Inflammatory macrophage (primary cell): ENCODE measurements at places on chromosomes 11 and 22.
A peak's percentile ranks its signal among the peaks of the same experiment; 100 is the strongest.

DNA sequence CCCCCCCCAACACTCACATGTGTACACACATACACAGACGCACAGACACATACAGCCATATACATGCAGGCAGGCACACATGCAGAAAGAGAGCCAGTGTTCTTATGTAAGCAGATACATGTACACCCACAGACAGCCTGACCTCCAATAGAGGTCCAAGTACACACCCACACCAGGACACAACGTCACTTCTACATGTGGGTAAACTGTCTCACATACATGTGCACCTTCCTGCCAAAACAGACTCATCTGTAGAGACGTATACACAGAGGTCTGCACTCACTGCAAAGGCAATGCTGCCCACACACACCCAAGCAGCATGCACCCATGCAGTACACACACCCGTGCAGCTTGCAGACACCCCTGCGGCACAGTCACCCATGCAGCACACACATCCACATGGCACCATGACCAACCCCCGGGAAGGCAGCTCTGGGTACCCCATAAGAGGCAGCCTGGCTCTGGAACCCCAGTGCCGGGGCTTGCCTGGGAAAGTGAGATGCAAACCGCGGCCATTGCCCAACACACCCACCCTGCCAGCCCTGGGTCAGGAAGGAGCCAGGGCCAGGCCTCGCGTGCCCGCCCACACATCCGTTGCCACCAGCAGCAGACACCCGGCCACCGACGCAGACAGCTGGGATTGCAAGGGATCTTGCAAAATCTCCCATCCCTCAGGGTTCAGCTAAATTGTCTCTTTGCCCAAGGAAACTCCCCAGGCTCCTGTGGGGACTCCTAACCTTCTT lies 10.1 kb downstream of the CASTOR1 start:
- DNase-seq = peak; percentile 97

DNA sequence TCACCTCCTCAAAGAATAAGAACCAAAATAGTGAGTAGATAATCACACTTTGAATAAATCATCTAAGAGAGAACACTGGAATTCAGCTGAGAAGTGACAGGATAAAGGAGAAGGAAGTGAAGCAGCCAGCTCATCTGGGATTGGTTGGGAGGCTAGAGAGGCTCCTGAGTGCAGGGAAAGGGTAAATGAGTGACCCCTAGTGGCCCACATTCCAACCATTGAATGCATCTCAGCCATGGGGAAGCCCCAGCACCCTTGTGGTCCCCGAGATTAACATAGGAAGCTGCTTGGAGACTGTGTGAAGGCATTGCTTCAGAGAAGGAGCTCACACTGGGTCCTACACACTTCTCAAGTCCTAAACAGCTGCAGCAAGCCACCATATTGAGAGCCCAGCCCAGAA lies 82.3 kb downstream of the JRKL start:
- no peak for DNase-seq

DNA sequence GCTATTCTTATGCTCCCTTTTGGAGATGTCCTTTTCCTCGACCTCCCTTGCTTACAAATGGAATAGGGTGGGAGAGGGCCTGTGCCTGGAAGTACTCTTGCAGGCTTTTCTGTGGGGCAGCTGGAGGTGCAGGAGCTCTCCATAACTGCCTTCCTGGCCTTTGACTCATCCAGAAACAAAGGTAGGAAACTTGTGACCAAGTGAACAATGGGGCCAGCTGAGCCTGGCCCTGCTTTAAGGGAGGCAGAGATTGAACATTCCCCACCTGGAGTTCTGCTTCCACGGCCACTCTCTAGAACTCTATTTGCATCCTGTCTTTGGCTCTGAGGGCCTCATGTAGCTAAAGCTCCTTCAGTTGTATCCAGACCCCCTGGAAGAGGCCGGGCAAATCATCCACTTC lies 5.1 kb upstream of the LYVE1 start:
- DNase-seq = no peak

DNA sequence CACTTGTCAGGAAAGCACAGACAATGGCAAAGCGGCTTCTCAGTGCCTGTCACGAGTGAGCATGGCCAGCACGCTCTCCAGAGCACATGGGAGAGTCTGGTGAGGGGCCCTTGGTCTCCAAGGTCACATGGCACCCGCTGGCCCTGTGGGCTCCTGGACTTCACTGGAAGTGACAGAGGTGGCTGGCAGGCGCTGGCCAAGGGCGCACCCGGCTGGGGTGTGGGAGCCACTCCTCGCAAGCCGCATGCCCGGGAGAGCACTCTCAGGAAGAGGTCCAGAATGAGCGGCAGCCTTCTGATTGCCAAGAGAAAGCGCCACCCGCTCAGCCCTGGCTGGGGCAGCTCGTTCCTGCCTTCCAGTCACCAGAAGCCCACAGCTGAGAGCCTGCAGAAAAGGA lies 17.1 kb upstream of the MOB2 start:
- no peak for DNase-seq

DNA sequence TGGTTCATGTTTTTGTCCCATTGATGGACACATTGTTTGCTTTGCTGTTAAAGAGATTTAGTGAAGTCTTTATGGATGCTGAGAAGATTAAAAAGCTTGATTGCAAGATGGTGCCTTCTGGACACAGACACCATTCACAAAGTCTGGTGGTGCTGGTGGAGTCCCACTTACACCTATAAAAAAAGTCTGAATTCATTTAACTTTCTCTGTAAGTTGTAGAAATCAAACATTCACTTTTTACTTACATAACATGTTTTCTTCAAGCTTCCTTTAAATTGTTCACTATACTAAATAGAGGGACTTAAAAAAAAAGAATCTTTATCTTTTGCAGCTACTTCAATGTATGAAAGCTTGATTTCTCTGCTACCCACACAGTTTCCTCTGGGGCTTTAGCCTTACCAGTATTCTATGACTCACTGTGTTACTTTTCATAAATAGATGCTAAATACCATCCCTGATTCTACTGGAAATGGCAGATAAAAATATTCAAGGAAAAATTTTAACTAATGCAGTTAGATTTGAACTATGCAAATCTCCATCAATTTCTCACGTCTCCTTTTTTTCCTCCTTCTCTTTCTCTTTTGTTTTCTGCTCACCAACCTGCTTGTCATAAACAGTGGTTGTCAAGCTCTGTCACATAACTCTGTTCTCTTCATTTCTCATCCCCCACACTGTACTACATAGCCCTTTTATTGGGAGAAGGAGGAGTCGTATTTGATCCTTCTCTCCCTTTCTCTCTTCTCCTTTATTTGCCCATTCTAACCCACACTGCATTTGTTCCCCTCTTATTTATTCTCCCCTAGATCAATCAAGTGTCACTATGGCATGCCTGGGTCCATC lies 89.7 kb downstream of the FAM76B start:
- DNase-seq = no peak

DNA sequence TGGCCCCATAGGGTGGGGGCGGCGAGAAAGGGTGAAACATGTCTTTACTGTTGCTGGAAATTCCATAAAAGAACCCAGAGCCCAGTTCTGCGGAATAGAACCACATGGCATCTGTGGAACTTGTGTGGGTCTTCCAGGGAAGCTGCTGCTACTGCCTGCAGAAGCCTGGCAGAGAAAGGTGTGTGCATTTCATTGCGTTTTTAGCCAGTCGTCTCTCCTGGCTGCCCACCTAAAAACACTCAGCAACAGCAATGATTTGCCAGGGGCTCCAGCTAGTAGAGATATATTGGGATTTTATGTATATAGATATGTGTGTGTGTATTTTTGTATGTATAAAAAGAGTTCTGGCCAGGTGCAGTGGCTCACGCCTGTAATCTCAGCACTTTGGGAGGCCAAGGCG lies 127.2 kb upstream of the TBCEL start:
- no peak for DNase-seq

DNA sequence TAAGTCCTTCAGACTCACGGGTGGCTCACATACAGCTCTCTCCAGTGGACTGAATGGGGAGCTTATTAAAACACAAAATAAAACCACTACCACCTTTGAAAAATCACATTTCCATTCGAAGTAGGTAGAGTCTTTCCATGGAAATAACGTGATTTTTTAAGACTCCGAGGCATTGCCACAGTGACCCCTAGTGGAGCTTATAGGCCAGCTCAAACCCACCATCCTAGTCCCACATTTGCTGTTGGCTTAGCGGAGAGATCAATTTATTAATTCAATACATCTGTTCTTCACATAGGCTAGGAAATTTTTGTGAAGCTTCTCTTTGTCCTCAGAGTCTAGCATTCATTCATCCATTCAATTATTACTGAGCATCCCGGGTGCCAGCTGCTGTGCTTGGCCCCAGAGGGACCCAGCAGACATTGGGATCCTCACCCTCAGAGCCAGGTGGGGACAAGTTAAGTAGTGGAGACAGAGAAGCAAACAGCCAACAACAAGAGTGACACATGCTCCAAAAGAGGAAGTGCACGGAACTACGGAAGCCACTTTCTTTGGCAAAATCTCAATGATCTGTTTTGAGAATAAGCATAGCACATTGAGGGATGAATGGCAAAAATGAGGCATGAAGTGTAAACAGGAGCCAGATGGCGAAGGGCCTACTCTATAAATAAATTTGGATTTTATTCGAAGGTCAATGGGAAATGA lies 10.2 kb upstream of the P4HA3 start:
- DNase-seq = peak; percentile 61

GRCh38 chr22:49564666-49565515 lies 262.8 kb downstream of the BRD1 start:
- no peak for DNase-seq

GRCh38 chr11:101397979-101398378 lies 185.8 kb downstream of the TRPC6 start:
- DNase-seq = no peak

- no peak for DNase-seq
These were observed 62.9 kb upstream of the B3GAT1 start for GRCh38 chr11:134474942-134475341.

DNA sequence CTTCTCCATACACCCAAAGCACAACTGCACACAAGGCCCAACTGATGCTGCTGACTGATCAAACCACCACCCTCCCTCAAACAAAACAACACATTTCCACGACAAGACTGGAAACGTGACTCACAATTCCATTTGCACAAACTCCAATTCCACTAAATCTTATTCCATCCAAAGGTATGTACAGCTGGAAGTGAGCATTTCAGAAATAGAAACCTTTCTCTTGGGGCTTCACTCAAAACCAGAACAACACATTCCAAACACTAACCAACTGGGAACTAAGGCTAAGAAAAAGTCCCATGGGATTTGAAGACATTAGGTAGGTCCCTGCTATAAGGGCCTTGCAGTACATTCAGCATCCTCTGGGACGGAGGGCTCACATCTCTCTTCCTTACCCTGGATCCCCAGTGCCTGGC lies 19.6 kb downstream of the MORC2 start:
- DNase-seq = no peak

DNA sequence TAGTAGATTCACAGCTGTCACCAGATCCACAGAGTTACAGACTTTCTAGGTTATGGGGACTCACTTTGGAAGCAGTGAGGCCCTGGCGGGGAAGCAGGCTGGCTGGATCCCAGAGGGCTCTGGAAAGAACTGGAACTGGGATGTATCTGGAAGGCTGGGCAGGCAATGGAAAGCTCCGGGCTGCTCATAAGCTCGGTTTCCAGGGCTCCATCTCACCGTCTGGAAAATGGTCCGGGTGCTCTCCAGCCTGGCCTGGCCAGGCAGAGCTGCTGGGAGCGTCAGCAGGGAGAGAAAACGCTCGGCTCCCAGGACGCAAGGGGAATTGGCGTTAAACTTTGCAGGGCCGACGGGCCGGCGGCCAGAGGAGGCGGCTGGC lies 335 bp upstream of the SEZ6L start:
- no peak for DNase-seq

DNA sequence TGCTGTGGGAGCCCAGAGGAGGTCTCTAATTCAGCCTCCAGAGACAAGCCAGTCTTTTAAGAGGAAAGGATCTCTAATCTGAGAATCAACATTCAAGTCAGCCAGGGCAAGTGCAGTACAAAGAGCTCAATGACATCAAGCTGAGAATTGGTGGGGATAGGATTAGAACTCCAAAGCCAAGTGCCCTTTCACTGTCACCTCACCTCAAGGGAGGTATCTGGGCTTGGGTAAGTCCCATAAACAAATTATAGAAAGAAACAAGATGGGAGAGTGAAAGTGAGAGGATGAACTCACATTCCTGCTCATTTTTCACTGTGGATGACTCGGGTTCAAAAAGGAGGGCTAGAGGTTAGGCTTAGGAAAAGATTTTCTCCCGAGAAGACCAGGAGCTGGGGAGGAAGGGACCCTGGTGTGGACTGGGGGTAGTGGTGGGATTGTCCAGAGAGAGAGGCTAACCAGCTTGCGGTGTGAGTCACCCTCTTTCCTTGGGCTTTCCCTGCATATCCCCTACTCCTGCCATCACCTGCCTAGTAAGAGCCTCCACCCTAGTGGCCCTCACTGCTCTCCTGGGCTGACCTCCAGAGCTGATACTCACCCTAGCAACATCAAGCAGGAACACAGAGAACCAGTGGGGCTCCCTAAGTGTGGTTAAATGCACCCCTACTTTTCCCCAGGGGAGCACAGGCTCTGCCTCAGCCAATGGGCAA lies 70.4 kb downstream of the RRM1 start:
- DNase-seq = no peak

- no peak for DNase-seq
These were observed 33.2 kb downstream of the C22orf31 start for GRCh38 chr22:29028468-29028867.

- peak; percentile 62 for DNase-seq
These were observed 694.7 kb downstream of the NTM start for GRCh38 chr11:132064987-132065620.

DNA sequence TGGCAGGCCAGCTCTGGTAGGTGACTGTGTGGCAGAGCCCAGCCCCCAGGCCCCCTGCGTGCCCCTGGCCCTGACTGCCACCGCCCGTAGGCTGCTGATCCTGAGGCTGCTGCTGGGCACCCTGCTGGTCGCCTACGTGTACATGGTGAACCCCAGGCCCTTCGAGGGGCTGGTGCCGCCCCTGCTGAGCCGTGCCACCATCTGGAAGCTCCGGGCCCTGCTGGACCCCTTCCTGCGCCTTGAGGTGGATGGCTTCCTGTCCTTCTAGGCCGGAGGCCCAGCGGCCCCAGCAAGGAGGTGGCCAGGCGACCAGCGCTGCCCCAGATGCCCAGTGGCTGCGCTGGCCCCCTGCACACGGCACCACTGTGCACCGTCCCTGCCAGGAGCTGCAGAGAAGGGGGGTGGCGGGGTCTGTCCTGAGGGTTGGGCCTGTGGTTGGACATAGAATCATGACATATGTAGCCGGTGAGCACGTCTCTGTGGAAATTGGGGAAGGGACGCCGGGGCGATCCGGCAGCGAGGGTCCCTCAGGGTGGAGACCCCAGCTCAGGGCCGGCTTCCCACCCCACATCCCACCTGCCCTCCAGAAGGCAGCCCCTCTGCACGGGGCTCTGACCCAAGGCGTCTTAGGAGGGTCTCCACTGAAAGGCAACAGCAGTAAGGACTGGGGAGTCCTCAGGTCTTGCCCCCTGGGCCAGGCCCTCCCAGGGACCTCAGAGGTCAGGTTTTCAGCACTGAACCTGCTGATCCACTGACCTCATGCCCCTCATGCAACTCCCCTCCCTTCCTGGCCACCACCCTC lies 185.4 kb downstream of the IGLL1 start:
- DNase-seq = no peak

GRCh38 chr11:45576461-45577215 lies 88.8 kb downstream of the CHST1 start:
- DNase-seq = no peak

GRCh38 chr11:15955595-15955994 lies 400.8 kb downstream of the SOX6 start:
- DNase-seq = no peak

GRCh38 chr11:130548491-130548833 lies 100.0 kb downstream of the ADAMTS15 start:
- DNase-seq = no peak
